ENCODE measurements at places on chromosomes 11 and 22.

GRCh38 chr11:86889001-86889341 is 66.2 kb downstream of the FZD4 start:
- no peak for DNase-seq

DNA sequence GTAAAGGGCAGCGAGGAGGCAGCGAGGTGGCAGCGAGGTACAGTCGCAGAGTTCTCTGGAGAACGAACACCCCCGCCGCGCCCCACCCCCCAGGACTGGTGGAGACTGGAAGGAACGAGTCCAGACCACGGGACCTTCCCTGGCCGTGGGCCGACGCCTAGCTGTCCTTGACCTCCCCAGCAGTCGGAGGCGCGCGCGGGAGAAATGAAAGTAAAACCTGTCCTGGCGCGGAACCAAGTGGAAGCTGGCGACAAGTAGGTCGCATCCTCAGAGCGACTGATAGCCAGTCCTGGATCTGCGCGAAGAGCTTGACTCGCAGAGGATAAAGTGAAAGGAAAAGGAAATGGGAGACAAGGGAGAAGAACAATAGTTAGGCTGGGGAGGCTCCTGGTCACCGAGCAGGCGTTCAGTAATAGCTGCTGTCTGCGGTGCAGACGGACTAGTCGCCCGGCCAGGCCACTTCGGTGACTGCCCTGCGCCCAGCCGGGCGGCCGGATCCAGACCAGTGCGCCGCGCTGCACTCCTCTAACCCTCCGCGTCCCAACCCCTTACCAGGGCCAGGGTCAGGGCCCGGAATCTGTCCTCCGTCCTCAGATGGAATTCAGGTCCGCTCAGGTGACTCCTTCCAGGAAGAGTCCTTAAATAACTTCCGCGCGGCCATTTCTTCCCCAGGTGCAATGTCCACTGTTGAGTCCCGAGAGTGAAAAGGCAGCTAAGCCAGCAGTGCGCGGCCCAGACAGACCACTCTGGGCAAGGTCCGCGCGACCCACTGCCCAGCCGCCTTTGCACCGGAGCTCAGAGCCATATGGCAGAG is 1.9 kb upstream of the ADM start:
- no peak for DNase-seq

DNA sequence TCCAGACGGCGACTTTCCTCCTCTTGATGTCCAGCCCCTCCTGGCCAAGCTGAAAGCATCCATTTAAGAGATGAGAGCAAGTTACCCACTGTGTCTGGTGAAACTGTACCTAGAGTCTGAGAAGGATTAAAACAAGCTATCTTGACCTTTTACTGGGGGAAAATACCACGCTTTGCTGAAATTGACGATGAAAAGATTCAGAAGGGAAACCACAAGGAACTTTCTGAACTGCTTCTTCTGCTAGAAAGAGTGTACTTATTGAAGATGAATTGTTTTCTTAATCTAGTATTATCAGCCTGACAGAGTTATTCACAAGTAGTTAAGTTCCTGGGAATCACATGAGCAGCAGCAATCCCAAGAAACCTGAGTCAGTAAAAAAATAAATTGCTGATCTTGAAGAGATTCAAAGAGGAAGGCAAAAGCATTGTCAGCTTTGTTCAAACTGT is 13.1 kb upstream of the MS4A6A start:
- no peak for DNase-seq

- no peak for DNase-seq
These were observed 189.6 kb downstream of the DSCAML1 start for GRCh38 chr11:117607449-117607848.

GRCh38 chr22:50683086-50683993 is 10.7 kb downstream of the SHANK3 start:
- no peak for DNase-seq

- no peak for DNase-seq
These were observed 42.8 kb downstream of the MOB2 start for GRCh38 chr11:1443737-1444136.

GRCh38 chr11:28981381-28981780 is 873.2 kb downstream of the METTL15 start:
- no peak for DNase-seq

Measured in iPS DF 6.9 (cell line).